ENCODE measurements at places on chromosomes 3 and 15.

DNA sequence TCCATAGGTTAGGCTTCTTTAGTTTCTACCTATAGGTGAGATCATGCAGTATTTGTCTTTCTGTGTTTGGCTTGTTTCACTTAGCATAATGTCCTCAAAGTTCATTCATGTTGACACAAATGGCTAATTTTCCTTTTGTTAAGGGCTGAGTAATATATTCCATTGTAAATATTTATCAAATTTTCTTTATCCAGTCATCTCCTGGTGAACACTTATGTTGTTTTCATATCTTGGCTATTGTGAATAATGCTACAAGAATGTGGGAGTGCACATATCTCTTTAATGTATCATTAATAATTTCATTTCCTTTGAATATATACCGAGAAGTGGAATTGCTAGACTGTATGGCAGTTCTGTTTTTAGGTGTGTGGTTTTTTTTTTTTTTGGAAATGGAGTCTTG lies 250.9 kb upstream of the SEMA6D start:
- DNase-seq = no peak

DNA sequence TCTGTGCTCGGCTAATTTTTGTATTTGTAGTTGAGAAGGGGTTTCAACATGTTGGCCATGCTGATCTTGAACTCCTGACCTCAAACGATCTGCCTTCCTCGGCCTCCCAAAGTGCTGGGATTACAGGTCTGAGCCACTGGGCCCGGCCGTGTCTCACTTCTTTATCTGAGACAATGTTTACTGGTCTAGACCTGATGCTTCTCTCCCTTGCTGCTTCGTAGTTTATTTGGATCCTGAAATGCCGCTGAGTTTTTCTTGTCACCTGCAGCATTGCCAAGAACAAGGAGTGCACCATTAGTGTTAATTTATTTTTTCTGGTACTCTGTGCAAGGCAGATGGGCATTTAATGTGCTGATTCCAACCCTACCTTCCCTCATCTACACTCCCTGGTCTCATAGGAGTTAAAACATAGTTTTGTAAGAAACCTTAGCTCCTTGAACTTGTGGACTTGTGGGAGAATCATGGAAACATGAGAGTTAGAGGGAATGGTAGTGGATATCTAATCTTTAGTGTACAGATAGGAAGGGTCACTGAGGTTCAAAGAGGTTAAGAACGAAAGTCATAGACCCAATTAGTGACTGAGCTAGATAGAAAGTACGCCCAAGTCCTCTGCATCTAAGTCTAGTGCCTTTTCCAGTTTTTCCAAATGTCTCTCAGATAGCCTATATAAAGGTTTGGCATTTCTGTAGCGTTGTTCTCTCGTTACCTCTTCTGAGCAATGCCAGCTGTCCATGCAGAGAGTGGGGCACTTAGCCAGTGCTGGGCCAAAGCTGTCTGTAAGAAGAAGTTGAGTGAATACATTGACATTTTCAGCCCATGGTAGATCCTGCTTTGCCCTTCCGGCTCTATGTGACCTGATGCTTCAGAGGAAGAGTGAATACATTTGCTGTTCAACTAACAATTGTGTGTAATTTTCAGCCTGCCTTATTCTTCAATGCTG lies 244.1 kb downstream of the LPP start:
- no peak for DNase-seq

GRCh38 chr3:145798007-145798406 lies 363.0 kb downstream of the PLOD2 start:
- DNase-seq = no peak

- no peak for DNase-seq
These were observed 84.7 kb downstream of the OPA1 start for GRCh38 chr3:193677734-193678133.

DNA sequence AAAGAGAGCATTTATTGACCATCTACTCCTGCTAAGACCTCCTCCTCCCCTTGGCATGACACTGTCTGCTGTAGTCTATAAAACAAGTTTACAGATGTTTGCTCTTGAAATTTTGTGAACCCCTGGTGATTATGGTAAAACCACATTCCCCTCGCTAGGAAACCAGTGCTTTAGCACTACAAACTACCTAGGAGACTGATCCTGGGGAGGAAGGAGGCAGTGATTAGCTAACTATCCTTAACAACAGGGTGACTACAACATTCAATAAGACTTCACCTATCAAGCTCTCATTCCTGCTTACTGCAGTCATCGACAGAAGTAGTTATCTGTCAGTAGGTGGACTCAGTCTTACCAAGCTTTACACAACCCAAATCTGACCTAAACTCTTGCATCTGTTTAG lies 371.3 kb downstream of the TUSC7 start:
- no peak for DNase-seq

GRCh38 chr3:168273917-168274316 lies 178.2 kb upstream of the GOLIM4 start:
- DNase-seq = no peak

DNA sequence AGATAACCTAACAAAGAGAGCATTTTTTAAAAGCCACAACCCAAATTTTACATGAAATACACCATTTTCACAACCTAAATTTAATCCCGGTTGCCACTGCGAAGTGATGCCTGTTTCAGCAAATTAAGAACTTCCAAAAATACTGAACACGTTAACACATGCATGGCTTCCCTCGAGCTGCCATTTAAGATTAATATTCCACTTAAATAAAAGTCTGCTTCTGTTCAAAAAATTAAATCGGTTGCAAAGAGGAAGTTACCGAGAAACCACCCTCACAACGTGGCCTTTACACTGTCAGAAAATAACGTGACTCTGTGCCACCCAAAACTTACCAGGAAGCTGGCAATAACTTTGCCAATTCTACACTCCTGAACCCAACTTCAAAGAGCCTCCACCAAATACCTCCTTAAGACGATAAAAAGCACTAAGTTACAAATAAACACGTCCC lies 1.2 kb downstream of the TBL1XR1 start:
- no peak for DNase-seq

DNA sequence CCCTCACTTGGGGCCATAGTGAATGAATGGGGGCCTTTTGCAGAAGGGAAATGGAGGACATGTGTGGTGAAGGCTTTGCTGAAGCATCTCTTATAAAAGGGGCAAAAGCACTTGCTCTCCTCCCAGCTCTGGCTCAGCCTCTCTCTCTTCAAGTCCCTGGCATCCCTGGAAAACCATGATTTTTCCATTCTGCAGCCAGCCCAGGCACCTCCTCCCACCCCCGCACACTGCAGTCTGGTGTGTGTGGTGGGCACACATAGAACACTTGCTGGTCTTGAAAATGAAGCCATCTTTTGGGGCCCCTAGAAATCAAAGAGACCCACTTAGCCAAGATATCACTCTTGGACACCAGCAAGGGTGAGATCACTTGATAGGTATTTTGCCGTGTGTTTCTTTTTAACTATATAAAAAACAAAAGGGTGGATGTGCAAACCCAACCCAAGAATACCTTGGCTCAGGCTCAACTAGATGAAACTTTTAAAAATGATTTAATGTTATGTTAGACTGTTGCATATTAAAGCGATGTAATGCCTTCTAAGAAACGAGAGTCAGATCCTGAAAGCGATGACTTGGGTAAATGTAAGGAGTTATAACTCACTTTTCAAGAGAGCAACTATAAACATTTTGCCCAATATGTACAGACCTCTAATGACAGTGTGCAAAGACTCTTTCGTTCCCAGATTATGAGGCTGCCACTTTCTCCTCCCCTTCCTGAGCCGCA lies 16.4 kb upstream of the ALDH1A3 start:
- DNase-seq = no peak

- DNase-seq = no peak
These were observed 52.9 kb upstream of the FSIP1 start for GRCh38 chr15:39835550-39835949.

DNA sequence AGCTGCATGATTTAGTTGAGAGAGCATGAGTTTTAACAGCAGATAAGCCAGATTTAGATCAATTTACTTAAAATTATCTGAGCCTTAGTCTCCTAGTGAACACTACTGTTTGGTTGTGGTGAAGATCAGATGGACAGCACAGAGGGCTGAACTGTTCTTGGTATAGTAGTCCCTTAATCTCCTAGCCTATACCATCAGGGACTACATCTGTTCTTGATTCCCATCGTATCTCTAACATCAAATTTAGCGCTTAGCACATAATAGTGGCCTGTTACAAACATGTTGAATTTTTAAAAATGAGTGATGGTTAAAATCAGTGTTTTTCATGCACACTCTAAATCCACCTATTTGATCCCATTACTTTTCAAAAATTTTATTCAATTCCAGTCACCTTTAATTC lies 507.7 kb downstream of the GRM7 start:
- DNase-seq = no peak

DNA sequence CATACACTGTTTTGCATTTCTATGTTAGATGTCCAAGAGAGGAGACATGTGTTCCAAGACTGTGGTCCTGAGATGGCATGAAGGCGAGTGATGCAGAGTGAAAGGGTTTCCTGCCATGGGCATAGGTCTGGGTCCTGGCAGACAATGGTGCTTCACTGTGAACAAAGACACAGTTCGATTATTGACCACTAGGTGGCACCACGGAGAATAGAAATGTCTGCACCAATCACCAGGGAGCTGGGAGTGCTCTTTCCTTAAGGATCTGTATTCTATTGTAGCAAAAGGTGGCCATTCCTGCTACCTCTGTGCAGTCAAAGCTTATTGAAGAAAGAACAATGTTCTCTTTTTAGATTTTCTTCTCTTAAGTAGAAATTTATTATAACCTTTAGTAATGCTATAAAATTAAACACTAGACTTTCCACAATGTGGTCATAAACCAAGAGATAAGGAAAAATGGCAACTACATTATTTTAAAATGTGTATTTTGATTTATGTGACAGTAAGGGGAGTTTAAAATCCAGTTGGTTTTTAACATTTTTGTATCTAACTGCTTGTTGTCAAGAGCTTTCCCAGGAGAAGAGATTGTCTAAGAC lies 88.7 kb downstream of the GABRG3 start:
- no peak for DNase-seq

- DNase-seq = no peak
These were observed 653.6 kb downstream of the NSUN3 start for GRCh38 chr3:94716326-94717018.

GRCh38 chr15:80098341-80098740 lies 38.9 kb downstream of the ZFAND6 start:
- no peak for DNase-seq
